ENCODE measurements at places on chromosomes 13 and 19.

- no peak for DNase-seq
Measured at GRCh38 chr19:5990289-5990797, 12.4 kb upstream of the RANBP3 start.

GRCh38 chr13:21594715-21595545 lies 9.0 kb downstream of the MICU2 start:
- no peak for DNase-seq

GRCh38 chr19:38736036-38736412 lies 8.2 kb downstream of the CAPN12 start:
- DNase-seq: peak; percentile 43

DNA sequence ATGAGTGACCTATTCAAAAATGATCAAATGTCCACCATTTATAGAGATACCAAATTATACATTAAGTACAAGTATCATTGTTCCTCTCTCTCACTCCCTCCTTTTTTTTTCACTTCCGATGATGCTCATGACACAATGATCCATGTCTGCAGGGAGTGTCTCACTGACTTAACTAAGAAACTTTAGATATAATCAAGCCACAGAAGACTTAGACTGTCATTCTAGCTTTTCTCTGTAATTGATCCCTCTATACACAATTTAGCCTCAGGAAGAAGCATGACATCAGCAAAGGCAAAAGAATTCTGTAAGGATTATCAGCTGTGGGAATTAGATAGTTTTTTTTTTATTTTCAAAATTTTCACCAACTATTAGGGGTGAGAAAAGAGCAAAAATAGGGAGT lies 734.9 kb upstream of the PCDH9 start:
- no peak for DNase-seq

GRCh38 chr19:45346449-45346848 lies 5.9 kb downstream of the KLC3 start:
- no peak for DNase-seq

DNA sequence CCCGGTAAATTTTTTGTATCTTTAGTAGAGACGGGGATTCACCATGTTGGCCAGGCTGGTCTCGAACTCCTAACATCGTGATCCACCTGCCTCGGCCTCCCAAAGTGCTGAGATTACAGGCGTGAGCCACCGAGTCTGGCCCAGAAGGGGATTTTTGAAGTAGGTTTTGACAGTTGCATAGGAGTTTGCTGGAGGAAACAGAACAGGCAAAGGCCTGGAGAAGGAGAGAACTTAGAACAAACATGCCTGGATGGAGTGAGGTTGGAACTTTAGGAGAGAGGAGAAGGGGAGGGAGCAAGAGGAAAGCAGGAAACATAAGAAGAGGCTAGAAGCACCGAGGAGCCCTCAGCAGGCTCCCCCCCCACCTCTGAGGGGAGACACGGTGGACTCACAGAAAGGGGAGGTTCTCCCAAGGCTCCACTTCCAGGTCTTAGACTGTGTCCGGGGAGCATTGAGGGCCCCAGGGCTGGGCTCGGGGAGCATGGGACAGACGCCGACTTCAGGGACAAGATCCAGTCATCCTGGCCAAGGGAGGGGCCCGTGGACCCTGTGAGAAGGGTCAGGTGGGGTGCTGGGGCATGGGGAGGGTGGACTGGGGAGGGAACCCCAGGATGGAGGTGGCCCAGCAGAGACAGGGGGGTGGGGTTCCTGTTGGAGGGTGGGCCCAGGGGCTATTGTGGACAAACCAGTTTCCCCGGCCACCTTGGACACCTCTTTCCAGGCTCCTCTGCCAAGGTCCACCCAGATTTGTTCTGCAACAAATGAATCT lies 1.8 kb upstream of the FBN3 start:
- DNase-seq: no peak

DNA sequence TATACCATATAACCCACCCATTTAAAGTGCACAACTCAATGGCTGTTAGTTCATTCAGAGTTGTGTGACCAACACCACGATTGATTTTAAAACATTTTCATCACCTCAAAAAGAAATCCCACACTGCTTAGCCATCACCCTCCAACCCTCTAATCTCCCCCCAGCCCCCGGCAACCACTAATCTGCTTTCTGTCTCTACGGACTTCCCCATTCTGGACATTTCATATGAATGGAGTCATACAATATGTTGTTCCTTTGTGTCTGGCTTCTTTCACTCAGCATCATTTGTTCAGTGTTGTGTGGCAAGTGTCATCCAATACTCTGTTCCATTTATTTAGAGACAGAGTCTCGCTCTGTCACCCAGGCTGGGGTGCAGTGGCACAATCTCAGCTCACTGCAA lies 4.0 kb upstream of the PNMA8B start:
- DNase-seq: no peak

DNA sequence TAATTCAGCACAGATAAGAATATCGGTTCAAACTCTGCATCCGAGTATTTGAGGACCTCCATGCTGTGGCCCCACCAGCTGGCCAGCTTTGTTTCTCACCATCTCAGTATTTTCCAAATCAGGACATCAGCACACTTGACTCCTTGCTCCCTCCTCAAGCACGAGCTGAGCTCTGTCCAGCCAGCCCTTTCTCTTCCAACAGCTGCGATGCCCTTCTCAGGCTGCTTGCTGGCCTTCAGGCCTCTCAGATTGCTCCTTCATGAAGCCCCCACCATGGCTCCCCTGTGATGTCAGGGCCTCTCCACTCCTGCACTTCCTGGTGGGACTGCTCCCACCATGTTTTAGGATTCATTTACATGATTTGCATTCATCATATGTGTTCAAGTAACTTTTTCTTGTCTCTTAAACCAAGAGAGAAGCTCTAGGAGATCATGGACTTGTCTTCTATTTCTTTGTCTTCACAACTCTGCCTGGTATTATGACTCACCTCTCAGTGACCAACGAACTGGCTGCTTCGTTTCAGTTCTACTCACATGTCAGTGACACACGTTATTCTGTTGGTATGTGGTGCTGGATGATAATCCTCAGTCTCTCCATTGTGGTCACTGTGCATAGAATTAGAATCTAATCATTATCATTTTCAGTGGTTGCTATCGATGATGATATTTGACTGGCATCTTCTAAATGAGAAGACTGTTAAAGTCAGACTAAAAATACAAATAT lies 471.7 kb downstream of the EFNB2 start:
- no peak for DNase-seq

- DNase-seq: no peak
Measured at GRCh38 chr19:30671622-30672051, 299.5 kb downstream of the ZNF536 start.

- DNase-seq: no peak
Measured at GRCh38 chr19:50313812-50314536, 15.2 kb downstream of the KCNC3 start.

GRCh38 chr13:110657196-110657595 lies 41.9 kb downstream of the NAXD start:
- no peak for DNase-seq

- no peak for DNase-seq
Measured at GRCh38 chr19:41373993-41374392, 2.3 kb upstream of the TMEM91 start.

DNA sequence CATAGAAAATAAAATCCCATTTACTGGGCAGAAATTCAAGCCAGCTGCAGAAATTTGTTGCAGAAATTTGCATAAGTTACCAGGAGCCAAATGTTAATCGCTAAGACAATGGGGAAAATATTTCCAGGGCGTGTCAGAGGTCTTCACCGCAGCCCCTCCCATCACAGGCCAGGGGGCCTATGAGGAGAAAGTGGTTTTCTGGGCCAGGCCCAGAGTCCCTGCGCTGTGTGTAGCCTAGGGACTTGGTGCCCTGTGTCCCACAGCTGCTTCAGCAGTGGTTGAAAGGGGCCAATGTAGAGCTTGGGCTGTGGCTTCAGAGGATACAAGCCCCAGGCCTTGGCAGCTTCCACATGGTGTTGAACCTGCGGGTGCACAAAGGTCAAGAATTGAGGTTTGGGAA lies 278.9 kb upstream of the PCDH9 start:
- no peak for DNase-seq

- no peak for DNase-seq
Measured at GRCh38 chr13:29936956-29937355, 86.5 kb upstream of the UBL3 start.

DNA sequence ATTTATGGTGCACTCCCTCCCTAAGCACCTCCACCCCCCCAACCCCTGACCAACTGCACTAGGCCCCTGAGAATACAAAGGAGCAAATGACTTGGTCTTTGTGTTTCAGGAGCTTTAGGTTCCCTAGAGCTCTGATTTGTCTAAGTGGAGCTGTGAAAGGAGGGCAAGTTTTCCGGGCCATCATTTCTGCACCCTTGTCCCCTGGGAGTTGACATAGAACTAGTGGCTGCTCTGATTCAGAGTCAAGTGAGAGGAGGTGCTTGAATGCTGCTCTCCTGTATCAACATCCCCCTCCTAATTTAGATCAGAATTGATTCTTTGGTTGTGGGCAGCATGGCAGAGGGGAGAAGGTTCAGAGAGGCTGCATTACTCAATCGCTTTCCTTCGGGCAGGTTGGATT lies 391.6 kb downstream of the KCNRG start:
- no peak for DNase-seq

DNA sequence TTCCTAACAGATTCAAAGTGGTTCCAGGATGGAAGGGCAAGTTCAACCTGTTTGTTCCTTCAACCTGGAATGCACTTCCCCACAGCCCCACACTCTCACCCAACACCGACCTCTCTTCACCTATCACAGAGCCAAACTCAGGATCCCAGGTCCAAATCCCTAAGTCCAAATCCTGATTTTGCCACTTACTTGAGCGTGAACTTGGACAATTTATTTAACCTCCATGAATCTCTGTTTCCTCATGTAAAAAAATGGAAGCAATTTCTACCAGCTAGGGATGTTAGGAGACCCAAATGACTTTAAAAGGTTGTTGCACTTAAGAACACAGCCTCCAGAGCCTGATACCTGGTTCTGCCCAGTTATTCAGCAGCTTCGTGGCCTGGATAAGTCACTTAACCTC lies 5.4 kb upstream of the IGSF23 start:
- DNase-seq: no peak

DNA sequence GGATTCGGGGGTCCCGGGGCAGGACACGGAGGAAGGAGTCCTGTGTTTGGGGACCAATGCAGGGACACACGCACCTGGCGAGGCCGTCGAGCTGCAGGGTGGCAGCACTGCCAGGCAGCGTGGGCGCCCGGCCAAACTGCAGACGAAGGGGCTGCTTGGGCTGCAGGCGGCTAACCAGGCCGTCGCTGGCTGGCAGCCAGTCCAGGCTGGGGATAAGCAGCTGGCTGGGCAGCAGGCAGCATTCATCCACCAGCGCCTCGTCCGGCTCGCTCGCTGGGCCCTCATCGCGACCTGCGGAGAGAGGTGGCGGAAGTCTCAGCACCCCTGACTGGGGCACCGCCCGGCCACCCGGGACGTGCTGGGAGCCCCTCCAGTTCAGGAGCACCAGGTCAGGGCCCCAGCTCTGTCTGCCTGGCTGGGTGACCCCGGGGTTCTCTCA lies 11.5 kb downstream of the CFD start:
- DNase-seq: no peak

- DNase-seq: no peak
Measured at GRCh38 chr19:16374436-16374835, 49.8 kb downstream of the KLF2 start.

GRCh38 chr13:110265682-110266430 lies 41.1 kb downstream of the COL4A1 start:
- DNase-seq: no peak

Data from stimulated activated CD4-positive, alpha-beta T cell treated with anti-CD3 and anti-CD28 coated beads, TNF-alpha, amount 100 ng/mL, for 48 hours (primary cell).